ENCODE measurements at places on chromosomes 12 and 14.

GRCh38 chr12:93784339-93785086, 107.3 kb downstream of the CRADD start:
- DNase-seq = peak; percentile 37

- no peak for DNase-seq
Observed at GRCh38 chr14:55689981-55690871, 110.2 kb downstream of the KTN1 start.

DNA sequence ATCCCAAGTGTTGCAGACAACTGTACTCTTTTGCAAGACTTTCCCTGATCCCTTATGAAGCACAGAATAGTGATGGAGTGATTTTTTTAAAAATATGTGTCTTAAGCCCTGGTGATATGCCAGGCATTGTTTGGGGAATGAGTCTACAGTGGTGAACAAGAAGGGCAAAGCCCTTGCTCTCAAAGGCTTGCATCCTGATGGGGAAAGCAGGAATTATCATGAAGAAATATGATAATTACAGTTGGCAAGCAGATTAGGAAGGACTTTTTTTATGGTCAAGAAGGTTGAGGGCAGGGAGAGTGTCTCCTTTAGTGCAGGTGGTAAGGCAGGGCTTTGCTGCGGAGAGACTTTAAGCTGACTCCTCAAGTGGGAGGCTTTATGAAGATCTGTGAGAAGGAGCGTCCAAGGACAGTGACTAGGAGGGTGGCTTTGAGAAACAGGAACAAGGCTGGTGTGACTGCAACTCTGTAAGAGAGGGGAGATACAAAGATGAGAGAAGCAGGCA, 100.2 kb downstream of the SYNE2 start:
- no peak for DNase-seq

DNA sequence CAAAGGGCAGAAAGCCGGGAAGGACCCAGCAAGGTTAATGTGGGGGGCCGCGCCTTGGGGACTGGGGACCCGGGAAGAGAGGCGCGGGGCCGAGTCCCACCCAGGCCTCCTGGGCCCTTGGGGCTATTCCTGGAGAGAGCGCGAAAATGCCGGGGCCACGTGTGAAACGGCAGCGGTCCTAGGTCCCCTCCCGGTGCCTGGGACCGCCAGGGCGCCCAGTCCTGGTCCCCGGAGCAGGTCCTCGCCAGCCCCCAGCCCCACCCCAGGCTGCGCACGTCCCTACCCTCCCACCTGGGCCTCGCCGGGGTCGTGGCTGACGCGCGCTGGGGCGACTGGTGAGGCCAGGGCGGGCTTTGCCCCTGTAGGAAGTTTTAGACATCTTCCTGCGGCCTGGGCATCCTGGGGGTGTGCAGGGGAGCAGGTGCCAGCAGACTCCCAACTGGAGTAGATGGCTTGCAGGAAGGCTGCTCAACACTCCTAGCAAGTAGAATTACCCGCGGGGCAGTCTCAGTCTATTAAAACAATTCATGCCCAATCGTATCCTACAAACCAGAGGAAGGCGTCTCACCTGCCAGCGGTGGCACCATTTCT, 708 bp downstream of the FAR2 start:
- no peak for DNase-seq

Data from tongue (tissue), 3 donors.